ENCODE measurements at places on chromosomes 3 and 15.

- DNase-seq = no peak
Measured at GRCh38 chr3:77186728-77187127, 146.8 kb downstream of the ROBO2 start.

- no peak for DNase-seq
Measured at GRCh38 chr15:75230551-75231371, 27.4 kb upstream of the GOLGA6C start.

DNA sequence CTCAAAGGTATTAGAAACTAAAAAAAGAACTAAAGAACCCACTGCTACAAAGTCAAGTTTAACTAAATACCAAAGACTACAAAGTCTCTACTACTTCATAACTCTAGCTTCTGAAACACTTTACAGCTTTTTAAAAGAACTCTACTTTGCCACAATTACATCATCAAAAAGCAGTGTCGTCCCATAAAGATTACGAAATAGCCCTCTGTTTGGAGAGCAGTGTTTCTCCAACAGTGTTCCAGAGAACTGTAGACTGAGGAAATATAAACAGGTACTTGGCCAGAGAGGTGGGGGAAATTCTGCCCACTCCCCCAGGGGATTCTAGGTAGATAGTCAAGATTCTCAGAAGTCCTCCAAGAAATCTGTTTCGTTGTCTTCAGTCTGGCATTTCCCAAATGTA, 225.6 kb downstream of the PDZRN3 start:
- DNase-seq = no peak

DNA sequence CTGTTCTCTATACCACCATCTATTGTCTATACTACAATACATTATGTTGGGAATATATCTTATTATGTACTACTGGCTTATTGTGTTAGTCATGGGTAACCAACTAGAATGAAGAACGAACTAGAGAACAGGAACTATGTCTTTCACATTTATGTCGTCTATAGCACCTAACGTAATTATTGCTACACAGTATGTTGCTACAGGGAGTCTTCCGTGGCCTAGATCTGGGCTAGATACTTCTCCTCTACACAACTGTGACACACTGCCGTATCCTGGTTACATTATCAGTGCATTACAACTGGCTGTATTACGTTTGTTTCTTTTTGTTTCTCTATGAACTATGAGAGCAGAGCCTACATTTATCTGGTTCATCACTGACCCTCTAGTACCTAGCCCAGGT, 34.0 kb downstream of the SCG5 start:
- DNase-seq = no peak

GRCh38 chr3:67518236-67518635, 136.2 kb downstream of the SUCLG2 start:
- DNase-seq = no peak

DNA sequence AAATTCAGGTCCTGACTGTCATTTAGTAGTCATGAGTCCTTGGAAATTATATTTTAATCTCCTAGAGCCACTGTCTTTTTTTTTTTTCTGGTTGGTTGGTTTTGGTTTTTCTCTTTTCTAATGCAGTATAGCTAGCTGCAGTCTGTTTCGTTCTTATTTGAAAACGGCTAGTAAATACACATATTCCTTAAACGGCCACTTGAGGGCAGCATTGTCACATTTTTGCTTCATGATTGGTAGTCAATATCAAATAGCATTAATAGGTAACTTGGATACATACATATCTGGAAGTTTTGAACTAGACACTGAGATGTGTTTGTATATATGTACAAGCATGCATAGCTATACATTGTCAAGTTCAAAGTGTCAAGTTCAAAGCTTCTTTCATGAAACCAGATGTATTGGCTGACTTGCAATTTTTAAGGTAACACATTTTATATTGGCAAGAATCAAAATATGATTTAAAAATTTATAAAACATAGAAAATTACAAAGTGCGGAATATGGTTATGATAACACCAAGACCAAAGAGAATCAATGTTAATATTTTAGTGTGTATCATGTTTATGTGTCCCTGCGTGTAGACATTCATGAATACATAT, 22.5 kb downstream of the GABRA5 start:
- peak; percentile 1 for DNase-seq

DNA sequence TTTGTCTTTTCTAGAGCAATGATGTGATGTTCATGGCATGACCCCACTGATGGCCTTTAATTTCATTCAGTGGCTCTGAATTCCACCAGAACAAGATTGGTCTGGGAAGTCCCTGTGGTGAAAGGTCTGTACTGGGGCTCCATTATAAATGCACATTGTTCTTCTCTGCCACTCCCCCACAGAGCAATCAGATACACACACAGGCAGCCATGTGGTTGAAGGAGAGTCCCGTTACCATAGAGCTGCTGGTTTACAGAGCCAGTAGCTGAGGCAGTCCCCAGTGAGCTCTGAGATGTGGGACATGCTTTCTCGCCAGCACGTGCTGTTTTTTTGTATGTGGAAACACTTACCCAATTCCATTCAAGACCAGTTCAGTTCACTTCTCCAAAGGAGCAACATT, 172.7 kb upstream of the TRIM42 start:
- no peak for DNase-seq

DNA sequence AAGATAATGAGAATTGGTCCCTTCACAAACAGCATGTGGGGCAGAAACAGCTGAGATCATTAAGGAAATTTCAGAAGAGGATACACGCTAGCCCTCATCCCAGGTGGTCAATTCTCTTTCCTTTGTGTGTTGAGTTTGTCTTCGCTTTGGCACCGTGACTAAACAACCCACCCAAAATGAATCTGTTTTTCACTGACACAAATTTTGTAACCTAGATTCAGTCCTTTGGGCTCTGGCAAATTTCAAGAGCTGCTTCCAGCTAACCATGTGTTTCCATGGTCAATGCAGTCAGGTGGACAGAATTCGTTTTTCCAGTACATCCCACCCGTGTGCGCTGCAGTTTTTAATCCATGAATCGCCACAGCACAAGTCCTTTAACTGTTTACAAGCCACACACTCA, 435.4 kb downstream of the WDR72 start:
- DNase-seq = no peak

All from NCI-H1436 treated with DMSO at 0.1 percent for 48 hours (cell line).